Activated naive CD4-positive, alpha-beta T cell treated with anti-CD3 and anti-CD28 coated beads for 36 hours (primary cell): ENCODE measurements at places on chromosomes 1 and 21.

DNA sequence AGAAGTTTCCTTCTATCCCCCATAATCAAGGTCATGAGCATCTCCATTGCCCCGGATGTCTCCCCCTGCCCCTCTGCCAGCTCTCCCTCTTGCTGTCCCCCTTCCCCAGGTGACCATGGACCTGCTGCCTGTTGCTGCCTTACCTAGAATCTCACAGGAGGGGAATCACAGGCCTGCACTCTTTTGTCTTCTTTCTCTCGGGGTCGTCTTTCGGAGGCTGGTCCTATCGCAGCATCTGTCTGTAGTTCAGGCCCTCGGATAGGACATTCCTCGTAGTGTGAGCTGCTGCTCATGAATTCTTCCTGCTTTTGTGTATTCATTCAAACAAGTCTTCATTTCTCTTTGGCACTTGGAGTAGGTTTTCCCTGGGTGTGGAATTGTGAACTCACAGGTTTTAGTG lies 39.9 kb upstream of the ACTRT2 start:
- DNase-seq, result peak; percentile 1

- no peak for DNase-seq
Measured at GRCh38 chr1:110555807-110556470, 37.0 kb upstream of the KCNA10 start.

DNA sequence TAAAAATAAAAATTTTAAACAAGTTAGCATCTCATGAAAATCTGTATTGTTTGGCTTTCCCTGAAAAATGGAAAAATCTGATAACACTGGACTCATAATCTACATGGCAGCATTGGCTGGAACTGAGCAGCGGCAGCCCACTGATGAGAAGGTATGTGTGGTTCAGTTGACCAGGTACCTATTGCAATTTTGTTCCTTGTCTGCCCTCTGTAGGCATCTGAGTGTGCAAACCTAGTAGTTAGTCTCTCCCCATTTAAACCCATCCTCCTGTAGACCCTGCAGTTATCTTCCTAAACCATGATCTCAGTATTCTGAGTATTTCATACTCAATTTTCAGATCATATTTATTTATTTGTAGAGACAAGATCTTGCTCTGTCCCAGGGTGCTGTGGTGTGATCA lies 59.4 kb upstream of the SERBP1 start:
- DNase-seq, result peak; percentile 40

DNA sequence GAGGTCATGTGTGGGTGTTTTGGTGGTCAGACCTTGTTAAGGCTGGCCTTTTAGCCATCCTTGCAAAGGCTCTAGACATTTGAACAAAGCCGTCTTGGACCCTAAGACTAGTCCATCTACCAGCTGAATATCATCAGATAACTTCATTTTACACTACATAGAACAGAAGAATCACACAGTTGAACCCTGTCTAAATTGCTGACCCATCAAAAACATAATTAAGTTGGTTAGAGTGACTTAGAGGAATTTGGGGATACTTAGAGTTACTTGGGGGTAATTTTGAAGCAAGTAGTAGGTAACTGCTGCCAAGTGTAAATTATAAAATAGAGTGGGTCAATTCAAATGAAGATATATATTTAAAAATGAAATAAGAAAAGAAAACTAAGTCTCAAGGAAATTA lies 102.9 kb upstream of the ADGRL4 start:
- no peak for DNase-seq

GRCh38 chr21:40997831-40998230 lies 150.9 kb upstream of the DSCAM start:
- no peak for DNase-seq

GRCh38 chr1:118783095-118783758 lies 204.9 kb downstream of the TBX15 start:
- DNase-seq, result no peak

DNA sequence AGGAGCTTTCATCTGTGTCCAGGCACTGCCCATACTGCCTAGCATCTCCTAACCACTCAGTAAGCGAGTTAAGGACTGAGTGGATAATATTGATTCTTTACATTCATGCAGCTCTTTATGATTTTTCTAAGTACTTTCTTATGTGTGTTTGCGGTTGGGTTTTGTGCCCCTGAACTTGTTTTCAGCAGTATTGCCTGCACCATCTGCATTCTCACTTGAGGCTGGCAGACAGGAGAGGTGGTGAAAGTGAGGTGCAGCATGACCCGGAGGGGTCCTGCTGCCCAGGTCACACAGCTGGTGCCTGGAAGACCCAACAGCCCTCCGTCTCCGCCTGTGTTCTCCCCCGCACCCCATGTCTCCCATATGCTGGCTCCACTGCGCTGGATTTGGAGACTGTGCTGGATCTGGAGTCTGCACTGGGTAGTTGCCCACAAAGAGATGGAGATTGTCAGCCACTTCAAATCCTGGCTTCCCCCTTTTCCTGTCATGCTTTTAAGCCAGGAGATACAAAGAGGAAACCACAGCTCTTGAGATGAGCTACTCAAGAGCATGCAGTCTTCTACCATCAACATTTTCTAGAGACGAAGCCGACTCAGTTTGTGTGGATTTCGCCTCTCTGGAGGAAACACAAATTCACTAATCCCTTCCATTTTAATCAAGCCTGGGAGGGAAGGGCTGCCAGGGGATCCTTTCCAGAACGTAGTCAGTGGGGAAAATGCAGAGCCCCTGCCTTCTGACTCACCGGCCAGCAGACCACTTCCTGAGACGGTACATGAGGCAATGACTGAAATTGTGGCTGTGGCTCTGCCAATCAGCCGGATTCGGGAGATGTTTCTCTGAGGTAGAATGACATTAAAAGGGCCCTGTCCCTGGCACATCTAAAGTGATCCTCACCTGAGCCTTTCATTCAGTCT lies 71.7 kb upstream of the ANGPTL1 start:
- DNase-seq, result peak; percentile 14

DNA sequence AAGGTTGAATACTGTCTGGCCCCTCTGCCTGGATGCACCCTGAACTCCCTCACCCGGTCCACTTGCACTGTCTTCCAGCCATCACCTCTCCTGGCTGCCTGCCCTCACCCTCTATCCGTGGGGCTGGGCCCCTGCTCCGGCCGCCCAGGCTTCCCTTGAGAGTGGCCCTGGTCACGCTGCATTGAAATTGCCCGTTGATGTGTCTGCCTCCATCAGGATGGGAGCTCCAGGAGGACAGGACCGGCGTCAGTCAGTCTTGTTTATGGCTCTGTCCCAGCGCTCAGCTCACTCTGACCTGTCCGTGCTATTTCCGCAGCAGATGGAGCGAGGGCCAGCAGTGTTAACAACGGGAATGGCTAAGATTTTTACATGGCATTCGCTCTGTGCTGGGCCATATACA lies 34.9 kb downstream of the FOXO6 start:
- DNase-seq, result no peak

GRCh38 chr1:47459253-47459788 lies 21.5 kb downstream of the FOXD2 start:
- no peak for DNase-seq

- no peak for DNase-seq
Measured at GRCh38 chr1:108854221-108855019, 2.5 kb downstream of the AKNAD1 start.

DNA sequence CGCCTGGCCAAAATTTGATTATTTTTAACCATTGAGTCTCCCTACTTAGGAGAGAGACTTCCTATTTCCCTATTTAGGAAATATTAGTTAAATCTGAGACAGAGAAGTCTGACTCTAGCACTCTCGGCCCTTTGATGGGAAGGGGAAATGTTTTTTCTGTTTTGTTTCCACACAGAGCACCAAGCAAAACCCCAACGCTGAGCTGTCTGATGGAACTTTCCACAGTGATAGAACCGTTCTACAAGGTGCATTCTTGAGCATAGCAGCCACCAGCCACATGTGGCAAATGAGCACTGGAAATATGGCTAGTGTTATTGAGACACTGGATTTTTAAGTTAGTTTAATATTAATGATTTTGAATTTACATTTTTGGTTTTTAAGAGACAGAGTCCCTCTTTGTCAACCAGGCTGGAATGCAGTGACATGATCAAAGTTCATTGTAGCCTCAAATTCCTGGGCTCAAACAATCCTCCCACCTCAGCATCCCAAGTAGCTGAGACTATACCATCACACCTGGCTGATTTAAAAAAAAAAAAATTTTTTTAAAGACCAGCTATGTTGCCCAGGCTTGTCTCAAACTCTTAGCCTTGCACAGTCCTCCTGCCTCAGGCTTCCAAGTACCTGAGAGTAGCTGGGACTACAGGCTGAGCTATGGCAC lies 77.3 kb upstream of the GALNT2 start:
- no peak for DNase-seq

DNA sequence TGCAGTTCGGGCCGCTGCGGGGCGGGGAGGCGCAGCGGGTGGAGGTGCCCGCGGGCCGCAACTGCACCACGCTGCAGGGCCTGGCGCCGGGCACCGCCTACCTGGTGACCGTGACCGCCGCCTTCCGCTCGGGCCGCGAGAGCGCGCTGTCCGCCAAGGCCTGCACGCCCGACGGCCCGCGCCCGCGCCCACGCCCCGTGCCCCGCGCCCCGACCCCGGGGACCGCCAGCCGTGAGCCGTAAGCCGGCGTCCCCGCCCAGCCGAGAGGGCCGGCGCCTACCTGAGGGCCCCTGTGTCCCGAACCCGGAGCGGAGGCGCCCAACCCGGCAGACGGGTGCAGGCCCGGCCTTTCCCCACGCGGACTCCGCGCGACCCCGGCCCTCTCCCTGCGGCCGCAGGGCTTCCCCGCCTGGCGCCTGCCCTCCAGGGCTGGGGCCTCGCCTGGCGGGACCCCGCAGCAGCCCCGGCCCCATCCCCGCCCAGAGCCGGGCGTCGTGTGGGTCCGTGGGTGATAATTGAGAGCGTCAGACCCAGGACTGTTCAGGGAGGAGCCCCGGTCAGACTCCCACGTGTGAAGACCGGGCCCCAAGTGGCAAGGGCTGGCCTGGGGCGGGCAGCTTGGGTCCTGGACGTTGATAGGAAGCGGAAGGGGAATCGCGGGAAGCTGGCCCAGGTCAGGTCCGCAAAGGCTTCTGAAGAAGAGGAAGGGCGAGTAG lies 4.2 kb downstream of the VWA1 start:
- DNase-seq, result no peak
